Posterior vena cava (tissue), 2 donors: ENCODE measurements at places on chromosomes 6 and 20. TPM values are rescaled to one million over a fixed set of nuclear protein-coding genes. Genes with fewer than 3 reads are reported as not detected.

DNA sequence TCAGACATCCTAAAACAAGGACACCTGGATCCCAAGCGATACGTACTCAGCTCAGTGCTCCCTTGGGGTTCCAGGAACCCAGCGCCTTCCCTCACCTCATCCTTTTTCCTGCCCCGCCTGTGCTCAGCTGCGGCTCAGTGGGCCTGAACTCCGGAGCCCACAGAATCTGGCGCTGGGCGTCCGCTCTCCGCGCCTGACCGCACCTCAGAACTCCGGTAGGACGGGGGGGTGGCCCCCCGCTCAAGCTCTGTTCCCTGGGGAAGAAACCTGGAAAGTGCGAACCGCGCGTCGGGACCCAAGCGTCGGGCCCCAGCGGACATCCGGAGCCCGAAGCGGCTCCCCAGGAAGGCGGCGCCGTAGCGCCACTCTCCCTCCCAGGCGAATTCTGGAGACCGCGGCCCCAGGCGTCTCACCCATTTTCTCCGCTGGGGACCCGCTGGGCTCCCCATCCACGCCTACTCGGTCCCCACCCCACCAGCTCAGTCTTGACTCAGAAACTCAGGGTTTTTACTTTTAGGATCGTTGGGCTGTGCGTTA is 336 bp upstream of the LY6G5C start:
- no peak for DNase-seq

DNA sequence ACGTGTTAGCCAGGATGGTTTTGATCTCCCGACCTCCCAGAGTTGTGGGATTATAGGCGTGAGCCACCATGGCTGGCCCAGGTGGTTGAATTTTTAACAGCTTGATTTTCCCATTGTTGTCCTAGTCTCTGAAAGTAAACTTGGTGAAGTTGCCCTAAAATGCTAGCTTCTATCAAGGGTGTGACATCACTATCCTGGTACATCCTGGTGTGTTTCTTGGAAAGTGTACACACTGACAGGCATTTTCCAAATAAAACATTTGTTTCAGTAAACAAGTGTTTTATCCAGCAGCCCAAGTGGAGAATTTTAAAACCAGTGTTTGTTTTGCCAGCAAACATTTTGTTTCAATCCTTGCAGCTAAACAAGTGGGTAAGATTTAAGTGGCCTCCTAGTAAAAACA is 40.5 kb upstream of the RREB1 start:
- DNase-seq, result no peak

DNA sequence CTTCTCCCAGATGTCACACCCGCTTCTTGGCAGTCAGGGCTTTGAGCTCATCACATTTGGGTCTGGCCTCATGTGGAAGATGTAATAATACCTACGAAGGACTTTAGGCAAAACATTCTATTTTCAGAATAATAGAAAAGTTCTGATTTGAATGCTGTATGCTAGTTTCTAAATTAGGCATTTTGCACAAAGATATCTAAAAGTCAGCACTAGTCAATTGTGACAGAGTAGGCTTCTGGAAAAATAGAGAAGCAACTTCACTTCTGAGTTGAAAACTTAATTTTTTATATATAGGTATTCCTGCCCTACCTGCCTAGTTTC is 38.3 kb upstream of the CD2AP start:
- no peak for DNase-seq

- peak; percentile 82 for DNase-seq
Observed at GRCh38 chr6:14743474-14744211, 502.2 kb upstream of the JARID2 start.

- DNase-seq, result no peak
Observed at GRCh38 chr20:45163083-45163803, 11.5 kb upstream of the PI3 start.

GRCh38 chr6:169575821-169576220 is 126.0 kb downstream of the WDR27 start:
- DNase-seq, result no peak

GRCh38 chr6:162525181-162525580 is 202.4 kb downstream of the PRKN start:
- DNase-seq, result no peak

DNA sequence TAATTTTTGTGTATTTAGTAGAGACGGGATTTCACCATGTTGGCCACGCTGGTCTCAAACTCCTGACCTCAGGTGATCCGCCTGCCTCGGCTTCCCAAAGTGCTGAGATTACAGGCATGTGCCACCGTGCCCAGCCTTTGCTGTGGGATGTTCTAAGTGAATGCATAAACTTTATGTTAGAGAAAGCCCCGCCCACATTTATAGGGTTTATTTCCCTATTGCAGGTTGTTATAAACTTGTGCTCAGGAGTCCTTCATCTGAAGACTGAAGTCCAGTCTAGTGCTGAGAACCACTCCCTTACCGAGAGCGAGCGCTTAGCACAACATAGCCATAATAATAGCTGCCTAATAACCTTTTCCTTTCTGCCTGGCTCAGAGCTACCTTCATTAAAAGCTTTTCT is 75.4 kb upstream of the ZNF217 start:
- no peak for DNase-seq

GRCh38 chr6:1657116-1657770 is 47.5 kb downstream of the FOXC1 start:
- DNase-seq, result no peak

GRCh38 chr20:19750907-19751636 is 7.0 kb upstream of the RIN2 start:
- no peak for DNase-seq

GRCh38 chr6:14660806-14661579 is 543.4 kb downstream of the CD83 start:
- no peak for DNase-seq

- DNase-seq, result no peak
Observed at GRCh38 chr6:107999341-107999740, 41.3 kb upstream of the SEC63 start.

DNA sequence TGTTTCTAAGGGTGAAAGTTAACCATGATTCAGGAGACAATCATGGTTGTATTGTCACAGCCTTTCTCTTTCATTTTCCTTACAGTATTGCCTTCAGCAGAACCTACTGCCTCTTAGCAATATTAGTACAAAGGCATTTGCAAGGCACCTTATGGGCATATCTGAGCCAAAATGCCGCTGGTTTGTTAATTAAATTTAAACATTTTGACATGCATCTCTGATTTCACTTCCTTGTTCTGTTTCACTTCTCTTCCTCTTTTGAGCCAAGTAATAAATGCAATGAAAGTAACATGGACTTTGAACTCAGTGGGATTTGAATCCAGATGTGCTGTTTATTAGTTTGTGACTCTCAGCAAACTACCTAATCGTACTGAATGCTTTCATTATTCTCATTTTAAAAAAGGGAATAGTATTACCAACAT is 467.4 kb upstream of the CITED2 start:
- DNase-seq, result no peak

DNA sequence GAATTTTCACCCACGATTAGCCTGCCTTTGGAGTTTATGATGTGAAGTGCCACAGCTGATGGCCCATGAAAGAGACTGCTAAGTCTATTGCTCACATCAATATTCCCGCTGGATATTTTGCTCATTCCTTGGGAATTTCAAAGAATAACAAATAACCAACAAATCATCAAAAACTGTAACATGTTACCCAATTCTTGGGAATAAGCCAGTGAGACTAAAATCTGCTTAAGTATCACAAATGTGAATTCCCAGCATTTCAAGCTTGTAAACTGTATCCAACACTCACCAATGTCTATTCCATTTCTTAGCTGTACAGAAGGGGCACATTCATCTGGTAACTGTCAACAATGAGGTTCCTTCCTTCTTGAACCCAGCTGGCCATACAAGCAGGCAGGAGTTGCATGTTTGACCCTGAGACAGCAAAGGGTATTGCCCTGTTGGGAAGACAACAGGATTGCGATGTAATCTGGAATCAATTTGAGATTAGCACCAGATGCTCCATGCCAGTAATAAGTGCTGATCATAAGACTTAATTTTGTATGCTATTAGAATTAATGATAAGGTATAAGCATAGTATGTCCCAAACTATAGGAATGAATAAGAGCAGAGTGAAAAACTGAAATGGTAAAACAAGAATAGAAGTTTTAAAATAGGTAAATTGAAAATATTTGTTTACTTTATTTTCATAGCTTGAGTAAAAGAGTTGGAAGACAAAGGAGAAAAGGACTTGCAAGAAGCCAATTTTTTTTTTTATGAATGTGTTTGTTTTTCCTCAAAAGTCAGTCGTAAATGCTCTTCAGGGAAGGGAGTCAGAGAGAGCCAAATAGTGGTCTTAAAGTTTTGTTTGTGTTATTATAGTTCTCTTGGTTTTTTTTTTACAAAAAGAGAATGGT is 58.8 kb downstream of the RSPO3 start:
- DNase-seq, result no peak

DNA sequence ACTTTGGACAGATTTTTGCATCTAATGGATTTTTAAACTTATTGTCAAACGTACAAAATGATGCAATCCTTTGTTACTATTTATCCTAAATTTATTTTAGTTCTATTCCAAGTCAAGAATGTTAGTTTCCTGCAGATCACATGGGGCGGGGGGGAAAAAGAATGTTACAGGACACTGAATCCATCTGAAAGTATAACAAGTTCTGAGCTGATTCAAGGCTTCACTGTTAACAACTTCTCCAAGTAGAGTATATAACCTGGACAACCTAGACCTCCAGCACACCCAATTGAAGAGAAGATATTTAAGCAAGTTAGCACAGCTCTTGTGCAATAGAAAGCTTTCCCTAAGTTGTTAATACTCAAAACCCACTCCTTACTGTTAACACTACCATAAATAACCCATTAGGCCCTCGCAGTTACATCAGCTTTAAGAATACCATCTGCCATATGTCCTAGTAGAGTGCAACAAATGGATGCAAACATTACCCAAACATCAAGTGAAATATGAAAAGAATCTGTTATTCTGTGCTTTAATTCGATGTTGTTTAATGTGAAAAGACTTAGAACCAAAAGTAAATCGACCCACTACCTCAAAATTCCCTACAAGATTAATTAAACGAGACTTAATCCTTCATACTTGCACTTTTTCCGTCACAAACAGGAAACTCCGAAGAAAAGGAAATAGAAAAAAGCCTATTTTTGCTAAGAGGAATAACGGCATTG is 1.3 kb downstream of the SEC63 start:
- DNase-seq, result no peak

- DNase-seq, result no peak
Observed at GRCh38 chr6:143399775-143400174, 50.7 kb downstream of the ADAT2 start.

DNA sequence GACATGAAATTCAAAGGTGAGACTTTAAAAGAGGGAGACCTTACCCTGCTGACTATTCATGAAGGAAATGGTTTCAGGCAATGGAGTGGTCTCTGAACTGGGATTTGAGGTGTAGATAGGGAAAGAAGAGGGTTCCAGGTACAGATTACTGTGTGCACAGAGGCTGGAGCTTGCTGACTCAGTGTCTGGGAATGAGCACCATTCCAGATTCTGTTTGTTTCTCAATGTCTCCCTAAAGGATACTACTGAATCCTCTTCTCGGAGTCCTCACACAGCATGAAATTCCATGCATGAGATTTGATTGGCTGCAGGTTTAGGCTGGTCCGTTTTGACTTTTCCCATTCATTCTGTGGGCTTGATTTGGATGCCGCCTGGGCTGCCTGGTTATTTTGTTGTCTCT is 49.0 kb downstream of the PPP1R14C start:
- no peak for DNase-seq

GRCh38 chr6:123804014-123804786 is 535 bp downstream of the NKAIN2 start:
- peak; percentile 79 for DNase-seq

DNA sequence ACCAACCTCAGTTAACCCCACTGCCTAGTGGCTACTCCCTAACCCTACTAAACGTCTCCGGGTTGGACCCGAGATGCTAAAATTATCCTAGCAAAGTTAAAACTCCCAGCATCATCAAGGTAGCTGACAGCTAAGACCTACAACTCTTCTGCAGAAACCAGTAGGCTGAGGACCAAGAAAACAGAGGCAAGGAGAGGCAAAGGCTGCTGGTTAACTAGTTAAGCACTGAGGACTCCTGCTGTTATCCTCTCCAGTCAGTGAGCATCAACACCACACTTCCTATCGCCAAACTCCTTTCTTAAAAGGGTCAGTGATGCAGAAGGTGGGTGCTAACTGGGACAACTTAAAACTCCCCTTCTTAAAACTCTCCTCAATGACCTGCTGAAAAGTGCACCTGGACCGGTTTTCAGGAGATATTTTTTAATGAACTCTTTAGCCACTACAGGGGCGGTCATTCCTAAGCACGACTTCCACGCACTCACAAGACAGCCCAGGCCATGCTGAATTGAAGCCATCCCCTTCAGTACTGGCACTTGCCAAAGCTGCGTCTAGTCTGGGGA is 1.7 kb downstream of the TRERF1 start:
- DNase-seq, result no peak

GRCh38 chr6:155224618-155225017 is 39.2 kb upstream of the CLDN20 start:
- no peak for DNase-seq

- DNase-seq, result no peak
Observed at GRCh38 chr6:20927130-20927860, 393.0 kb downstream of the CDKAL1 start.

DNA sequence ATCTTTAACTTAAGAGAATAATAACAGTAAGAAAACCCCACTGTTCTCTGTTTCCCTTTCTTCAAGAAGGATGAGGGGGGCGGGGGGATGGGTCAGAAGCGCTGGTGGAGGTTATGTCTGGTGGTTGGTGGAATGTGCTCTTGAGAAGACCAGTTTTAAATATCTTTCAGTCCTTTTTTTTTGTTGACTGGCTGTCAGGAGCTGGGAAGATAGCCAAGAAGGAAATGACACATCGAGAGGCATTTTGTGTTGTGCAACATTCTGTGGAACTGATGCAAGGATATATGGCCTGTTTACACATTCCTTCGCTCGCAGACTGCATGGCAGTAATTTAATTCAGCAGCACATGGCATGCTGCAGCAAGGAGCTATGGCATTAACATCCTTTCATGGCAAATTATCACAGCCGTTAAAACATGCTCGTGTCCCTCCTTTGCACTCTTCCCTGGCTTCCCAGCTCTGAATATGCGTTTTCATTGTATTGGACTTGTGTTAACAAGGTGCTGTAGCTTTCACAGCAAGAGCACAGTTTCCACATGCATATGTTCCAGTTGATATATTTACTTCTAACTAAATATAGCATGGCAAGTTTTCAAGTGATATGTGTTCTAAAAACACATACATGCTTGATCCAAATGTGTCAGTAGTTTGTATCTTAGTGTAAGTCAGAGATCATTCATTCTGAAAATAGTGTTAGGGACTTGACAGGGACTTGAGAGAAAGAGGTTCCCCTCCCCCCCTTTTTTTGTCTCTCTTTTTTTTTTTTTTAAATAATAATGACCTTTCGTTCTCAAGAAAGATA is 68.2 kb upstream of the SUPT3H start:
- no peak for DNase-seq

GRCh38 chr6:168718821-168719475 is 278.0 kb downstream of the SMOC2 start:
- no peak for DNase-seq

GRCh38 chr20:34875642-34876405 is 588 bp upstream of the ACSS2 start:
- no peak for DNase-seq

FAM209B gene
- total RNA-seq, result 0.65 TPM

BMP5 gene
- 0.10 TPM for total RNA-seq

ENPP1 gene
- total RNA-seq, result 13.5 TPM

VARS2 gene
- 13.8 TPM for total RNA-seq

FAM184A gene
- 5.9 TPM for total RNA-seq

ENPP3 gene
- total RNA-seq, result 0.48 TPM

POLR1C gene
- 31.7 TPM for total RNA-seq

BPIFB2 gene
- not detected for total RNA-seq

LIME1 gene
- 4.9 TPM for total RNA-seq

GFOD1 gene
- 20.4 TPM for total RNA-seq

CST5 gene
- total RNA-seq, result not detected
